Mesendoderm (in vitro differentiated cells): ENCODE measurements at places on chromosomes 7 and 10.
A peak's percentile ranks its signal among the peaks of the same experiment; 100 is the strongest.

GRCh38 chr10:86579883-86580520, 58.4 kb upstream of the WAPL start:
- DNase-seq: no peak

- no peak for DNase-seq
These were observed 13.0 kb upstream of the LIMK1 start for GRCh38 chr7:74070619-74070921.

DNA sequence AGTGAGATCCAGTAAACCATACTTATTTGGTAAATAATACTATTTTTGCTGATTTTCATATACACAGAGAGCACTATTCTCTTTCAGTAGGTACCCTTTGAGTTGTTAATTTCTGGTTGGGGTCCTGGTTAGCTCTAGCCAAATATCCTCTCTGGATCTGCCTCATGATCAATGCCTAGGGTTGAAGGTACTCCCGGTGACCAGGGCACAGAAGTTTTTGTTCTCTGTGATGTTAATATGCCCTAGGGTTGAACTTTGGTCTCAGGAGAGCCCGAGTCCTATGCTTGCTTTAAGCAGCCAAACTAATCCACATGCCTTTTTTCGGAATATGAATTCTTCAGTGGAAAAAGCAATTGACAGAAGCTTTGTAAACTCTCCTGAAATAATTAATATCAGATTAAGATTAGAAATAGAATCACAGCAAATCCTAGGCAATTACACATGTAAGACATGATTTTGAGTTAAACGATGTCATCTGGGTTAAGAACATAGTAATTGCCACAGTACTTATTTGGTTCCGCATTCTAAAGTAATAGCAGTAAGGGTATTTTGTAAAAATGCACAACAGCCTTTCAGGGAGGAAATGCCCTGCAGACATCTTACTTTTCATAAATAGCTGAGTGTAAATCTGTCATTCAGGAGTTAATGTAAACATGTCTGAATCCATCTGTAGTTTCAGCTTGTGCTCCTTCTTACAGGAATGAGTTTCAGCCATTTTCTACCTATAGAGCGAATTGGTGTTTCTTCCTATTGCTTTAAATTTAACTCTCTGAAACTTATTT, 10.1 kb downstream of the CHN2 start:
- no peak for DNase-seq

DNA sequence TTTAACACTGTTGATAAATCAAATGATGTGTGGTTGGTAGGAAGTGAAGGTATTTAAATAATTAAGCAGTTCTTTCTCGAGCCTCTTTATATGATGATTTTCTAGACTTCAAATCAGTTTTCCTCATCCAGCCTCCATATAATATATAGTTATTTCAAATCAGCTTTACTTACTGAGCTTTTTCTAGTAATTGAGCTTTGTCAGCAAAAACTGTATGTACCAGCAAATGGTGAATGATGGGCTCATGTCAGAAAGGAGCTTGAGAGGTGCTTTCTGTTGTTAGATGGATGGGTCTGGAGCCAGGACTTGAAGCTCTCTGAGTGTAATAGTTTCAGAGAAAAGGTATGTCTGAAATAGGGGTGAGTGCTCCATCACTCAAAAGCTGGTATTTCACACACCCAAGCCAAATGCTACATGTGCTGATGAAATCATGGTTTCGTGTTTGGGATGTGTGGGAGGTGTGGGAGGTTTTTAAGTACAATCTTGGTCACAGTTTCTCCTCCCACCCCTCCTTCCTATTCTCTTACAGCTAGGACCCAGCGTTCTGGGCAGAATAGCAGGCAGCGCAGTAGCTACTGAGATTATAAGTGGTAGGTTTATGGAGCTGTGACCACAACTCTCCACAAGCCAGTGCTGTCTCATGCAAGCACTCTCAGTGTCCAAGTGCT, 55.8 kb downstream of the LRMDA start:
- no peak for DNase-seq

- DNase-seq: no peak
These were observed 912.6 kb downstream of the GATA3 start for GRCh38 chr10:8967061-8967460.

DNA sequence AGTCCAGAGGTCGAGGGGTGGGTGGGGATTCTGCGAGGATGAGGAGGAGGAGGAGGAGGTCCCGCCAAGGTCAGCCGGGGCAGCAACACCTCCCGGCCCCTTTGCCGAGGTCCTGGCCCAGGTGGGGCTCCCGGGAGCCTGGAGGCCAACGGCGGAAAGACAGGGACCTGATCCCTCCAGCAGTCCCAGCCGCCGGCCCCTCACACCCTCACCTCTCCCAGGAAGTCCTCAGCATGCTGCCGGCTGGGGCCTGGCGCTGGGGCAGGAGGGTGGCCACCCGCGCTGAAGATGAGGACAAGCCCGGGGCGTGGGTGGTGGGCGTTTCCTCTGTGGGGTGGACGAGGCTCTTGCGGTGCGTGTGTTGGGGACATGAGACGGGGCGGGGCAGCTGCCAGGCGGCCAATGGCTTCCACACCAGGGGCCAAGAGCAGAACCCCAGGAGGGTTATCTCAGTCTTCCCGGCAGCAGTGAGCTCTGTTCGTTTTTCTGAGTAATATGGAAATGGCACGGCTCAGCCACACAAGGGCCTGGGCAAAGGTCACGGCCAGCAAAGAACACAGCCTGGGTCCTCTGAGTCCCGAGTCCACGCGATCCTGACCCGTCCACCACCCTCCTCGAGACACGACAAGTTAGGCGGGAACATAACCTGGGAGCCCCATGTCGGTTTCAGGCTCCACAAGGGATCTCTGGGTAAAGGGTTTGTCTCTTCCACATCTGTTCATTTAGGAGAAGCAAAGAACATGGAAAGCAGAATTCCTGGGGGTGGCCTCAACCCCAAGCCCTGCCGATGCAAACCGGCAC, 82.9 kb upstream of the PDGFA start:
- no peak for DNase-seq

GRCh38 chr10:108849688-108850087, 1073.6 kb downstream of the XPNPEP1 start:
- no peak for DNase-seq

- DNase-seq: no peak
These were observed 229.3 kb downstream of the DNAJB6 start for GRCh38 chr7:157565981-157566630.

DNA sequence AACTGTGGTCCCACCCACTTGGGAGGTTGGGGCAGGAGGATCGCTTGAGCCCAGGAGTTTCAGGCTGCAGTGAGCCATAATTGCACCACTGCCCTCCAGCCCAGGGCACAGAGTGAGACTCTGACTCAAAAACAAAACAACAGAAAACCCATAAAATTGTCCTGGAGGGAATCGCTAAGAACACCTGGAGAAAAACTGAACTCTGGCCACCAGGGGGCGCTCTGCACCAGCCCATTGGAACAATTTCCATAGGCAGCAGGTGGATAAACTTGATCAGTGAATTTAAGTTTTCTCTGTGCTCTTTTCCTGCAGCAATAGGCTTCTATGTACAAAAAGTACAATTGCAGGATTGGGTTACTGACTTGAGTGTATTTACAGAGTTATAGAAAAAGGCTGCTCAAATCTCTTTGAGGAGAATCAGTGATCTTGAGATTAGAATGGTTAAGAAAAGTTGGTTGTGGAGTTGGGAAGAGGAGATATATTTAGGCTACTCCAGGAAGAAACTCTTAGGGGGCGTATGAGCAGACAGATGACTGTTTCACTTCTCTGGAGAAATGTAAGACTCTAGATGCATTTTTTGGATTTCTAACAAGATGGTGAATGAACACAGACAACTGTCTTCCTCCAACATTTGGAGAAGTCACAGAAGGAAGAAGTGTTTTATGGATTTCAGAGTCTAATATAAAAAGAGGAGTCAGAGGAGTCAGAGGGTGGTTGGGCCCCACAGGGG, 274.9 kb upstream of the GALNT17 start:
- DNase-seq: peak; percentile 83

- DNase-seq: no peak
These were observed 236.5 kb downstream of the SKAP2 start for GRCh38 chr7:26627891-26628341.

GRCh38 chr7:28292834-28293526, 112.4 kb upstream of the JAZF1 start:
- DNase-seq: no peak

DNA sequence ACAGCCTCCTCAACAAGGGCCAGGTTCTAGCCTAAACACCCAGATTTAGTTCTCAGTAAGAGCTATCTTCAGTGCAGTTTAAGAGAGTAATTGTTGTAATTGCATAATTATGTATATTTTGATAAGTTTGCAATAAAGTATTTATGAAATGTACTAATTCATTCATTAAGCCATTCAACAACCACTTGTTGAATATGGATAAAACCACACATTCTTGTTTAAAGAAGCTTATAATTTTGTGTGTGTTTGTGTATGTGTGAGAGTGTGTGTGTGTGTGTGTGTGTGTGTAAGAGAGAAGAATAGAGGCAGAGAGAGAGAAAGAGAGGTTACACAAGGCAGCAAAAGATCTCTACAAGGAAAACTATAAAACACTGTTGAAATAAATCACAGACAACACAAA, 115.0 kb upstream of the SLC25A13 start:
- DNase-seq: no peak

DNA sequence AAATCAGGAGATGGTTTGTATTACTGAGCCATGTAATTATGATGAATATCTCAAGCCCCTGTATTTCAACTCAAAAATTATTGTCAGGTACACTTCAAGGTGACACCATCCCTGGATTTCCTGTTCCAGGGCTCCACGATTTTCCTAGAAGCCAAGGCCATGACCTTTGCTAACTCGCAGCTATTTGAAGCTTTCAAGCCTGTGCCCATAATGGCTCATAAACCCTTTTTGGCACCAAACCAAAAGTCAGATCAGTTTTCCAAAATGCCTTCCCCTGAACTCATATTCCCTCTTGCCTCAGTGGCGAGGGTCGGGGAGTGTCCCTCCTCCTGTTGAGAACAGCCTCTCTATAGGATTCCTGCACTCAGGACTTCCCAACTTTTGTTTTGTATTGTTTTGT, 70.8 kb downstream of the HIP1 start:
- DNase-seq: no peak

- no peak for DNase-seq
These were observed 108.0 kb upstream of the HABP2 start for GRCh38 chr10:113444766-113445365.

DNA sequence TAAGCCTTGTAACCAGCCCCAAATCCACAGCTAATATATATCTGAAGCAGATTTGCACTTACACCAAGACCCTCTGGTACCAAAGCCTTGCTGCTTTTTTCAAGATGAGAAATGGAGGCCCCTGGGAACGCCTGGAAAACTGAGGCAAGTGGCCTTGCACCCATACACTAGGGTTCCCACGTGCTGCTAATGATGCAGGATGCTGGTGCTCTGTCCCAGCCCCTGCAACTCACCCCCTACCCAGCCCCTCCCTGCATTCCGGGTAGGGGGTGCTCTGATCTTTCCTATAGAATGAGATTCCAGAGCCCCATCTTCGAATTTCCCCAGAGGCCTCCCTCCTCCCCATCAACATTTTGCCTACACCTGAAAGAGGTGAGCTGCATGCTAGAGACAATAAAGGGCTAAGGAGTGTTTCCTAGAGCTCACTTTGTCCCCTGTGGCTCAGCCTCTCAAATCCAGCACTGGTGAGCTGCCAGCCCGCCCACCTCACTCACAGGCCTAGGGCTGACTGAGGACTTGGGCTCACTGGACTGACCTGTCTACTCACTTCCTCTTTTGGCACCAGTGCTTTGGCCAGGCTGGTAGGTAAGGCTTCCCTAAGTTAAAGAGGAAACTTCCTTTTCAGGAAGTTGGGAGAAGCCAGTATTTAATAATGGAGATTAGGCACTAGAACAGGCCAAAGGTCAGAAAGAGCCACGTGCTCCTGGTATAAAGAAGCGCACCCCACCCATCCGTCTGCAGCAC, 9.8 kb downstream of the RBP4 start:
- no peak for DNase-seq

DNA sequence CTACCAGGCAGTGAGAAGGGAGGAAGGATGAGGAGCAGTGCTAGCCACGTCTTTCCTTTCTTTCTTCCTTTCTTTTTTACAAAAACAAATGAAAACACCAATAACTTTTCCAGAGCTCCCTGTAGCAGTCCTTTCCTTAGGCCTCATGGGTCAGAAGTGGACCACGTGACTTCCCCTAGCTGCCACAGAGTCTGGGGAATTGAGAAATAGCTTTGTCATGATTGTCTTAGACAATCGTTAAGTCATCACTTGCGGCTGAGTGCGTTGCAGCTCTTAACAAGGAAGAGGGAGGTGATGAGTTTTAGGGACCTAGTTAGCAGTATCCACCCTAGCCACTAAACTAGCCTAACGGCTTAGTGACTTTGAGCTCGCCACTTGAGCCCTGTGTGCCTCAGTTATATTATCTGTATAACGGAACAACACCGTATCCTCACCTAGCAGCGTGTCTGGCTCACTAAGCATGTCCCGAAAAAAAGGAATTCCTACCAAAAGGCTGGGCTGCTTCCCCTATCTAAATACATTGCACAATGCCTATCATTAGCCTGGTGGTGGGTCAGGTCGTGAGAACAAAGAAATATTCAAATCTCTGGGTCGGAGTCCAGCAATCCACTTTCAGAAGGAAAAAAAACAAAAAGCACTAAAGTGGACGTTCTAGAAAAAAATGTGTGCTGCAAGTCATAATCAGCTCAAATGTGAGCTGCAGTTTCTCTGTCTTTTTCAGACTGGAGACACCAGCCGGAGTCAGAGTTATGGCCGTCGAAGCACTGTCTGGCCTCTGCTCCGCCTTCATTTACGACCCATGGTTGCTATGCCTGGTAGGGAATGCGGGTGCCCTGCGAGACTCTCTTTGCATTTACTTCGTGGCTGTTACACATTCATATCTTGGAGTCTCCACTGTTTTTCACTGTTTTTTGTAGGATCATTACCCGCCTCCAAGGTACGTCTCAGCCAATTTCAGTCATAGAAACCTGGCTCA, 338.5 kb upstream of the FOXK1 start:
- no peak for DNase-seq

DNA sequence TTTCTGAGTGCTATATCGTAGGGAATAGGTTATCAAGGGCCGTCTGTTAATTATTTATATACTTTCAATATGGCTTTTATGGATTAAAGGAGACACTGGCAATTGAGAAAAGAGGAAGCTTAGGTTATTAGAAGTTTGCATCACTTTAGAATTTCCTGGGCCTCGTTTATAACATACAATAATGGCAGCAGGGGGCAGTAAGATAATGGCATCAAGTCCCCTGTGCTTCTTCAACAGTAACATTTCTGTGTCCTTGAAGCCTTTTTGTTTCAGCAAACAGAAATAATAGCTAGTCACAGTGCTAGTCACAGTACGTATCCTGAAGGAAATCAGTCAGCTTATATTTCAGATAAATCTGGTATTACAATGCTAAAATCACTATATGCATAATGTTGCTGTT, 41.9 kb downstream of the SPAM1 start:
- peak; percentile 56 for DNase-seq

GRCh38 chr7:101731502-101732084, 85.8 kb upstream of the CUX1 start:
- DNase-seq: no peak

DNA sequence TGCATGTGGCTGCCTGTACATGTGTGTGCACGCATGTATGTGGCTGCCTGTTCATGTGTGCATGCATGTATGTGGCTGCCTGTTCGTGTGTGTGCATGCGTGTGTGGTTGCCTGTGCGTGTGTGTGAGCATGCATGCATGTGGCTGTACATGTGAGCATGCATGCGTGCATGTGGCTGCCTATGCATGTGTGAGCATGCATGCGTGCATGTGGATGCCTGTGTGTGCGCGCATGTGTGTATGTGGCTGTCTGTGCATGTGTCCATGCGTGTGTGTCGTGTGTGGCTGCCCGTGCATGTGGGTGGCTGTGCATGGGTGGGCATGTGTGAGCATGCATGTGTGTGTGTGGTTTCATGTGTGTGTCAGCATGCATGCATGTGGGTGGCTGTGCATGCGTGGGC, 218.3 kb downstream of the ELFN1 start:
- DNase-seq: no peak

- no peak for DNase-seq
These were observed 21.0 kb downstream of the NUDT13 start for GRCh38 chr10:73131301-73131700.
